NCI-H2081 (cell line): ENCODE measurements at places on chromosomes 7 and 10.

GRCh38 chr10:71205468-71205867 is 6.9 kb upstream of the UNC5B start:
- DNase-seq = no peak

GRCh38 chr7:138880881-138881578 is 83.0 kb upstream of the ATP6V0A4 start:
- no peak for DNase-seq

DNA sequence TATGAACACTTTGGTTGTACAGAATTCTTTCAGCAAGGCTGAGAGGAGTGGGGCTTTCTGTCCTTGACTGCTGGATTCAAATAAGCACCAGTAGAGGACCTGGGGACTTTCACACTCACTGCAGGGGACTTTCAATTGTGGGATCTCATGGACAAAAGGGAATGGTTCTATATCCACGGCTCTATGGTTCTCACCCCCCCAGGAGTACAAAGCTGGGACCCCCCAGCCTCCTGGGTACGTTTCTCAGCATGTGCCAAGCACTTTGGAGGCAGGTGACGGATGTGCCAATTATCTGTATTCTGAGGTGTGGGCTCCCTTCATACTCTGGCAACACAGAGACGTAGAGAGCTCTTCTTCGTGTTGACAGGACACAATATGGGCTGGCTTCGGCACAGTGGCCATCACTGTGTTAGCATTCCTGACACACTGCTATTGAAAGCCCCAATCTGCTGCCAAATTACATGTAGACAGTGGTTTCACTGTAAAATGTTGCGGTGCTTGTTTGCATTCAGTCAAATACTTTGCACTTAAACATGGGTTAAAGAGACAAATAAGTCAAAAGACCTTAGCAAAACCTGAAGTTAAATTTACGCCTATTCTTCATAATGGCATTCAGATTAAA is 92.7 kb upstream of the SAMD8 start:
- DNase-seq = peak; percentile 38

DNA sequence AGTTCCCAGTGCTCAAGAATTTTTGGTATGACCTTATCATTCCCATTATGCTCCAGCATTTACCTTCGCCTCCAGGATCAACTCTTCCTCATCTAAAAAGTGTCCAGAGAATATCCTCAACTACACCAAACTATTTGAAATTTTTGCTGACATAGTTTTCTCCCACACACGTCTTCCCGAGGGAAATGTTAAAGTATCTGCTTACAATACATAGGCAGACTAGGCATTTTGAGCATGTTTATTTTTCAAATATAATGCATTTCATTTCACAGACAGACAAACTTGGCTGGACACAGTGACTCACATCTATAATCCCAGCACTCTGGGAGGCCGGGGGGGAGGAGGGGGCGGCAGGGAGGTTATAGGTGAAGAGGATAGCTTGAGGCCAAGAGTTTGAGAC is 177.1 kb upstream of the TRIM24 start:
- no peak for DNase-seq

GRCh38 chr10:9762966-9763656 is 1254.6 kb upstream of the CELF2 start:
- DNase-seq = no peak

GRCh38 chr7:139946533-139946932 is 116.2 kb downstream of the PARP12 start:
- no peak for DNase-seq

GRCh38 chr10:128052696-128053095 is 73.5 kb downstream of the MKI67 start:
- DNase-seq = no peak

GRCh38 chr10:30430544-30431298 is 3.3 kb upstream of the MAP3K8 start:
- DNase-seq = no peak

DNA sequence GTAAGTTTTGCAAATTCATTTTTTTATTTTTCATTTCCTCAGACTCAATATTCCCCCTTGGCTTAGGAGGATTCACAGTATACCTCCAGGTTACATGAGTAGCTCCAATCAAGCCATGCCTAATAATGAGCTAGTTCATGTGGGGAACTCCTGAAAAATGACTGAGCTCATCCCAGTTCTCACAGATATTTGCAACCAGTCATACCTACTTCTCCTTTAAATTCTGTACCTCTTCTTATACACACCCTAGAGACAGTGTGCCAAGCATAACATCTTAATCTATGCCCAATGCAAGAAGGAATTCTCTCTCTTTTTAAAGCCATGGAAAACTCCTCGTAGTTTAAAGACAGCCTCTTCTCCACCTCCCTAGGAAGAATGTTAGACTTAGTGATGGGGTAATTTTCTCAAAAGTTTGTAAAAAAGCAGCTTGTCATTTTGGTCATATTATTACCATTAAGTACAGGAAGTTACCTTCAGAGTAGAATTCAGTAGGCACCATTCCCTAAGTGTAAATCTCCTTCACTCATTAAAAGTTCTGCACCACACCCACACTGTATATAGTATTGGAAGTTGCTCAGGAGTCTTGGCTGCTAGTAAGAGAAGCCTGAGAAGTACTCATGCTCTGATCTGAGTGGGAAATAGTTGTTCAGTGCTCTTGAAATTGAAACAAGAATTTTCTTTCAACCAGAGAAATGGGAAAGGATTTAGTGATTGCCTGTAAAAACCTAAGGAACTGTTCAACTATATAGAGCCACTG is 72.7 kb downstream of the PTPRZ1 start:
- no peak for DNase-seq
